ENCODE measurements at places on chromosomes 11 and 22.
A peak's percentile ranks its signal among the peaks of the same experiment; 100 is the strongest.

DNA sequence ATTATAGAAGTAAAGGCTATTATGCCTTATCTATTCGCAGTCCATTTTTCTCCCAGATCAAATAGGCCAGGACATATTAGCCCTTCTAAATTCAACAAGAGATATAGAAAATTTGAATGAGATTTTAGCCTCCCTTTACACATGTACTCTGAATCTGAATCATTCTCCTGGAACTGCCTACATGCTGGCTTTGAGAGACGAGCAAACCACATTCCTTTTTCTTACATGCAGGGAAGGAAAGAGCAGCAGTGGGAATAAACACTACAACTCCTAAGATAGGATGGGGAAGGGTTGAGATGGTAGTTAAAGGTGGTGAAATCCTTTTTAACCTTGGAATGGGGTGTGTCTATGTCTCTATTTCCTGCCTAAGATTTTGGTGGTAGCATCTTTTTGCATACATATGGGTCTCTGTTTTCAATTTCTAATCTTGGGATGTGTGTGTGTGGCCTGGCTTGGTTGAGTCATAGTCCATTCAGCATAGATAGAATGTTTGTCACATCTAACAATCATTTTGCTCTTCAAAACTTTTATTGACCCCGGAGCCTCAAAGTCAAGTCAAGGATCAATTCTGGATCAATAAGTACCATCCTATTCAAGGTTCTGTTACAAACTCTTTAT, 11.1 kb upstream of the OOSP2 start:
- DNase-seq: no peak

DNA sequence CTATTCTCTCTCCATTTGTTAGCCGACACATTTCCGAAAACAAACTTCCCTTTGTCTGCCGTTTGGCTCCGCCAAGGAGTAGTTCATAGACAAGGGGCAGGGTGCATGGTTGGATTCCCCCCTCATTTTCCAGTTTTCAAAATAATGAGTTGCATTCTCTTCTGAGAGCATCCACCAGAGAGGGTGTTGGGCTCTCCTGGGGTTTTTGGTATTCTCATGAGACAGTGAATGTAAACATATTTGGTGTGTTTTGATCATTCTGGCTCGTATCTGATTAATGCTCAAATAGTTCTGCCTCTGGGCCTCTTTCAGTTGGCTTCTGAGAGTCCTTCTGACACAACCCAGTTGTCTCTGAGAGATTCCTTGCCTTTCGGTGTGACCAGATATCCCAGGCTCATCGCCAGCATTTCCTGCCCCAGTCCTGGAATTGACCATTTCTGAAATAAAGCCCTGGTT, 21.7 kb downstream of the GRAMD4 start:
- DNase-seq: no peak

DNA sequence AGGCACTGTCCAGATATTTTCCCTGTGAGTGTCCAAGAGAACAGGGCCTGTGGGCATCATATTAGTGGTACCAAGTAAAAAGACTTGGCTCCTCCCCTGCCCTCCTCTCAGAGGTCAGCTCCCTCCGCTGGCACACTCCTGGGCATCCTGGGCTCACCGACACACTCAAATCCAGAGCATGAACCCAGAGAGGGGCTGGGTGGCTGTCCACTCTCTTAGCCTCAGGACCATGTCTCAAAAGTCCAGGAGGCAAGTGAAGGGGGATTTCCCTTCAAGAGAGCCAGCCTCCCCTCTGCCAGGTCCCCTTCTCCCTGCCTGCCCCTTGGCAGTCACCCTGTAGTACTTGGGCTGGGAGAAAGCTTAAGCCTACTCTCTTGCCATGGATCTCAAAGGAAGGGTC, 10.3 kb downstream of the BCL9L start:
- DNase-seq: no peak

GRCh38 chr11:19450282-19450681, 209.5 kb upstream of the E2F8 start:
- no peak for DNase-seq

- DNase-seq: no peak
These were observed 3.2 kb upstream of the PTDSS2 start for GRCh38 chr11:446891-447290.

DNA sequence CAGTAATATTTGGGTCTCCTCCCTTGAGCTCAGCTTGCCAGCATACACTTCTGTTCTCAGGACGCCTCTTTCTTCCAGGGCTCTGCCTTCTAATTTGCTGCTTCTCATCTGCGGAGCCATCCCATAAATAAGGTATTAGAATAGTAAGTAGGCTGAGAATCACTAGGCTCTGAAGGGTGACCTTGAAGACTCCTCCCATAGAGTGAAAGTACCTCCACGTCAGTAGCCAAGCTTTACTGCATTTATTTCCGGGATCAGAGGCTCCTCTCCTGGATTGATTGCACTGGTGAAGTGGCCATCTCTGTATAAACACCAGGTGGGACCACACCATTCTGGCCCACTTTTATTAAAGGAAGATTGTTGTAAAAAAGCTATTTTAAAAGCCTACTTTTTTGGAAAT, 315.5 kb downstream of the FAT3 start:
- no peak for DNase-seq

- peak; percentile 49 for DNase-seq
These were observed 709 bp downstream of the FTH1 start for GRCh38 chr11:61966734-61967115.

- DNase-seq: no peak
These were observed 33.7 kb downstream of the CYB5R2 start for GRCh38 chr11:7639643-7640025.

GRCh38 chr11:8331767-8332166, 68.1 kb upstream of the LMO1 start:
- DNase-seq: no peak

DNA sequence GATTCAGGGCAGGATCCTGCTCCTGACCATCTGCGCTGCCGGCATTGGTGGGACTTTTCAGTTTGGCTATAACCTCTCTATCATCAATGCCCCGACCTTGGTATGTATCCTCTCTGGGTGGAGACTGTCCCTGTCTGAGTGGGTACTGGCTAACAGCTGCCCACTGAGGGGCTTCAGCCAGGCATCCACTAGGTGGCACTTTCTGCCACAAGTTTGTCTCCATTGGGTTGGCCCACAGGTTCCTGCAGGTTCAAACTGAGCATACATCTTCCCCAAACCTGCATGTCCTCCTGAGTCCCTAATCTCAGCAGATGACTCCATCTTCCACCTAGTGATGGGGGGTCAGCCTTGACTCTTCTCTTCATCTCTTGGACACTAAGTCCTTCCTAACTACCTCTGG, 4.4 kb downstream of the SLC2A11 start:
- DNase-seq: no peak

- DNase-seq: no peak
These were observed 315.2 kb downstream of the BLID start for GRCh38 chr11:121800731-121801393.

DNA sequence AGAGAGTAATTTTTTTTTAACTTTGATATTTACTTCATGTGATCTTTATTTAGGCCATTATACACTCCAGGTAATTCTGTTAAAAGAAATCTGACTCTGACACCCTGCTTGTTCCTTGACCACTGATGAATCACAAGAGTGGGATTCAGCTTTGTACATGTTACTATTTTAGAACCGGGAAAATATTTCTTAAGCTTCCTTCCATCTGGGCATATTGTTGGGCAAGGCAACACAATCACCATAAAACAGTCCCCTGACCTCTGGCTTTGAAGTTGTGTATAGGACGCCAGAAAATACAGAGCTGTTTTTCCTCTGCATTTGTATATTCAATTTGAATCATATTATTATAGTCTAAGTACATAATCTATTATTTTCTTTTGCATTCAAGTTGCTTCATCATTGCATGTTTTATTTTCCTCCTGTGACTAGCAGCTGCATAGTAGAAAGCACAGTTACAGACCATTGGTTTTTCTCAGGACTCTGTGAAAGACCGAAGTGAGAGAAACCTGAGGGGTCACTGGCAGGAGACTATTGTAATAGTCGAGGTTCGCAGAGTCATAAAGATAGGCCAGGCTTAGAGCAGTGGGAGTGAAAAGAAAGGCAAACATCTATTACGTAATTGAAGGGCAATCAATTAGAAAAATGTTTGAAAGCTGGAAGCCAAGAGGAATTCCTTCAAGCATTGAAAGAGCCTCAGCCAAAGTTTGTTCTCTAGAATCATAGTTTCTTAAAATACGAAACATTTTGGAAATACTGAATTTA, 51.8 kb upstream of the SLC36A4 start:
- DNase-seq: no peak

DNA sequence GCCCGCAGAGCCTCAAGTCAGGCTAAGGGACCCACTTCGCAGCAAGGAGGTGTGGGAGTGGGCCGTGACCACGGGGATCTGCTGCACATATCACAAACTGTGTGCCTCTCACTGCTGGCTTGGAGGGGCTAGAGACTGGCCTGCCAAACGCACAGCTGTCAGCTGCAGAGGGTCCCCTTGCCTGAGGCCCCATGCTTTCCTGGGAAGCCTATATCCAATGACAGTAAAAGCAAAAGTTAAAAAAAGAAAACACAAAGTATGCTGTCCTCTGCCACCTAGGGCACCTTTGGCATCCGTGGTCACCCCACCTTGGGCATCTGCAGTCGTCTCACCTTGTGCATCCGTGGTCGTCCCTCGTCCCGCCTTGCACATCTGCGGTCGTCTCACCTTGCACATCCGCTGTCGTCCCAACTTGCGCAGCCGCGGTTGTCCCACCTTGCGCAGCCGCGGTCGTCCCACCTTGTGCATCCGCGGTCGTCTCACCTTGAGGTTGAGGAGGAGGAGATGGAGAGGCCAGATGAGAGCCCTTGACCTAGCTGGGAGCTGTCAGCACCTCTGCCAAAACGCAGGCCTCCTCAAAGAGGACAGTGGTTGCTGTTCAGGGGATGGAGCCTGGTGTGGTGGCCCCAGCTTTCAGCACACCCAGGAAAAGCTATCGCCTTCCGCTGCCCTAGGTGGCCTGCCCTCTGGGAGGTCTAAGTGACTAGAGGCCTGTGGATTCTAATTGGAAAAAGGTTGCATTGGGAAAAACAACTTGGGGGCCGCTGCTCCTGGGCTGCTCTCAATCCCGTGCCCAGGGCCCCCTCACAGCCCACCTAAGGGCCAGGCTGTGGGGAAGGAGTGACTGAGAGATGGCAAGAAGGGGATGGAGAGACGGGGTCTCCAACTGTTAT, 90.5 kb downstream of the MYEOV start:
- DNase-seq: no peak

DNA sequence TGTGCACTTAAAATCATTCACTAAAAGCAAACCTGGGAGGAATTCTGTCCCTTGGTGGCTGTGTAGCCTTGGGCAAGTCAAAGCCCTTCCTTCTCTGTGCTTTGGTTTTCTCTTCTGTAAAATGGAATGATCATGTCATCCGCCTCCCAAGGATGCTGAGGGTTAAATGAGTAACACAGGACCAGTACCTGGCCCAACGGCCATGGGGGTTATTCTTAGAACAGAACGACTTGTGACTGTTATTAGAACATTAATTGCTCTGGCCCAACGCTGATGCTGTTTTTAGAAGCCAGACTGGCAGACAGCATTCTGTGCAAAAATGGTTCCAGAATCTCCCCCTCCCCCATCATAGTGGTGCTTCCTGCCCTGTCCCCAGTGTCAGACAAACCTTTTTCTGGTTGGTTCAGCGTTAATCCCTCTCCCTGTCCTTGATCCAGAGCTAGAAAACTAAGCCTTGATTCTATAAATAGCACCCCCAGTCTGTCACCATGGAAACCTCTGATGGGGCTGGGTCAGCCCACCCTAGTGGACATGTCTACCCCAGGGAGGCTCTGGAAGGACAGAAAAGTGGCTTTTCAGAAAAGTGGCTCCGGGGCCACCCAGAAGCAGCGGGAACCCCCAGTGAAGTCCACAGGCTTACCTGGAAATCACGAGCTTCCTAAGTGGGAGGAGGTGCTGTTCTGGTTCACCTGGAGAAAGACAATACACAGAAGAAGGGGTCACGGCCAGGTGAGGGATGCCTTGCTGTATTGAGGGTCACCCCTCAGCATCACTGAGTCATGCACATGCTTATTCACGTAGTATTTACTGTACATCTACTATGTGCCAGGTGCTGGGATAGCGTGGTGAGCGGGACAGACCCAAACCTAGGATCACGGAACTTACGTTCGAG, 15.5 kb upstream of the TFIP11 start:
- DNase-seq: no peak

DNA sequence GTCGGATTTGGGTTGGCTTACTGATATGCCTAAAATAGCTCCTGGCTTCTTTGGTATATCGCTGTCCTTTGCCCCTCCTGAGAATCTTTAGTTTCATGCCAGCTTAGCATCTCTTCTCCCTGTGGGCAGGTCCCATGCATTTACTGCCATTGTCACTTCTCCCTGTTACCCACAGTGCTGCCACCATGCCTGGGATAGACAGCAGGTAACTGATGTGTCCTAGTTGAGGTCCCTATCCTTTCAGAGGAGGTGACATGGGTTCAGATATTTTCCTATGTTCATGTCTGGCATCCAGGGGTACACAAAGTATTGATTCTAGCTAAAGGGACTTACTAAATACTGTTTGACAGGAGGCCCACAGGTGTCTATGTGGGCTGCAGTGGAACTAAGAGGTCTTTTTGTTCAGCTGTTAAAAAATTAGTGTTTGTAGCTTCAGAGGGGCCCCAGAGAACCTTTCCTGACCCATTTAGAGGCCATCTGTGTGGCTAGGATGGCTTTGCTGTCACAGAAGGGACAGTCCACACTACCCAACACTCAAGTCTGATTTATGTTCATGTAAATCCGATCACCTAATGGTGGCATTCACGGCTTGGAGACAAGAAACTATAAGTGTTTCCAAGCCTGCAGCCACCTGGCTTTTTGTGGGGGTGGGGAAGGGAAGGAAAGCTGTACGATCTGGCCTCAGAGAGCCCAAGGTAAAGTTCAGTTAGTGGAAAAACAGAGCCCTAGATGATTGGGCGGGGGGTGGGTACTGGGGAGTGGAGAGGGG, 8.5 kb downstream of the TIMP3 start:
- DNase-seq: no peak

- no peak for DNase-seq
These were observed 218.0 kb downstream of the ST3GAL4 start for GRCh38 chr11:126573325-126573978.

DNA sequence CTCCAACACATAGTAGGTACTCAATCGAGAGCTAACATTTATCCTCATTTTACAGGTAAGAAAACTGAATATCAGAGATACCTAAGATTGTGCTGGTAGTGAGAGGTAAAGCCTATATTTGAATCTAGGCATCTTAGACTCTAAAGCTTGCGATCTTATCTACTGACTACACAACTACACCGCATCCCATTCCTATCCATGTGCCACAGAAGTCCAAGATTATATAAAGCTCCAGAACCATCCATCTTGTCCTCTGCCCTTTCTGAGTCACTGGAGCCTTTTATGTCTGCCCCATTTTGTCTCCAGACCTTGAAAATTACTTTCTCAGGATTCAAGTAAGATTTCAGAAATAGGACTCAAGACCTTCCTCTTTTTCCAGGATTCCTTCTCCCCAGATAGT, 84.4 kb downstream of the OR5AK2 start:
- no peak for DNase-seq
